ENCODE measurements at places on chromosomes 2 and 18.

GRCh38 chr2:38925982-38926381 is 36.3 kb downstream of the ARHGEF33 start:
- DNase-seq, result no peak

DNA sequence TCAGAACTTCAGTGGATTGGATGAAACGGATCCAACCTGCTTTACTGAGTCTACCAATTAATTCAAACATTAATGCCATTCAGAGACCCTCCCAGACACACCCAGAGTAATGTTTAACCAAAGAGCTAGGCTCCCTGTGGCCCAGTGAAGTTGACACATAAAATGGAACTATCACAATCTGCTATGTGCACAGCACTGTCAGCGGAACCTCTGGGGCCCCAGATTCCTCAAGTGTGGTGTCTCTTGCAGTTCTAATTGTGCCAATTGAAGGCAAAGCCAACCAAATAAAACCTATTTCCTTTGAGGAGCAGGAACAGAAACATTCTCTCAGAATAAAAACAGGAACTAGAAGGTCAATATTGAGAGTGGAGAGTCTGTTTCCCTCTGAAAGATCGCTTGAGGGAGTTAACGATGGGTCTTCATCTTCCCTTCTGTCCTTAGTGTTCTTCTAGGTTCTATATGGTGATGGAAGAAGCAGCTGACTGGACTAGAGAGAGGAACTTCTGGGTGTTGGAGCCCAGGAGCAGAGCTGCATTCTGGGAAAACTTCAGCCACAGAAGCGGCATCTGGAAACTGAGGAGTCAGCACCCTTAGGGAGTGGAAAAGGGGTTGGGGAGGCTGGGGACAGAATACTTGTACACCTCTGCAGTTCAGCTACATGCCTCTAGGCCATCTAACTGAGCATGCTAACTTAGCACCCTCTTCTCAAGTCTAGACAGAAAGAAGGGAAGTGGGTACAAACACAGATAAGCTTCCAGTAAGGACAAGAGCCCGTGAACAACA is 174.4 kb upstream of the FBXO11 start:
- DNase-seq, result no peak

GRCh38 chr2:31580321-31581117 is at the start of gene SRD5A2:
Gene SRD5A2 (minus strand): TSS chr2:31580938. CDS start chr2:31580900, 38 bp downstream.
- DNase-seq, result no peak

- DNase-seq, result no peak
These were observed 199.5 kb downstream of the SETBP1 start for GRCh38 chr18:44880170-44880569.

DNA sequence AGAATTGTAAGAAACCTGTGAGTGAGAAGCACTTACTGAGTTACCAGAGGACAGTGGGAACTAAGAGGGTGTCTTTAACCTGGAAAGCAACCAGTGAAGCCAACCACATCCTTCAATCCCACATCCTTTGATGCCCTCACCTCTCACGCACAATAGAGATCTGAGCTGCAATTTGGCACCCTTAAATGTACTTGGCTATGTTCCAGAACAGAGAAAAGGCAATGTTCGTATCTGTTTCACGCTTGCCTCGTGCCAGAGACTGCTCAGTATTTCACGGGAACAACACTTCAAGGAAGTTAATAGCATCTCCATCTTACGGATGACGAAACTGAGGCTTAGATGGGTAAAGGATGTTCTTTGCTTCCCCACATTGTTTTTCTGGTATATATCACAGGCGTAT is 167.4 kb downstream of the DPP10 start:
- DNase-seq, result no peak

GRCh38 chr2:77328134-77328931 is 193.8 kb downstream of the LRRTM4 start:
- no peak for DNase-seq

DNA sequence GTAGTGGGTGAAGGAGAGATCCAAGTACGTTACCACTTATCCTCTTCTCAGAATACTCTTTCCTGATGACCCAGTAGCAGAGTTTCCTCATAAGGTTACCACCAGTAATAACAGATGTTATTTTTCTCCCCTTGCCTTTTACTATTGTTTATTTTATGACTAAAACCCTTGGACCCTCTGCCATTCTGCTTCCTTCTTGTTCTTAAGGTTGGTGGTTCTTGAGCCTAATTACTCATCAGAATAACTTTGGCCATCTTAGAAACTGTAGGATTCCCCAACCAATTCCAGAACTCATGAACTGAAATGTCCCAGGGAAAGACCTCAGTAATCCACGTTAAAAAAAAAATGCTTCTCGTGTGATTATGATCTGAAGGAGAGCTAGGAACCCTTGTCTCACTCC is 64.9 kb downstream of the CHST9 start:
- no peak for DNase-seq

DNA sequence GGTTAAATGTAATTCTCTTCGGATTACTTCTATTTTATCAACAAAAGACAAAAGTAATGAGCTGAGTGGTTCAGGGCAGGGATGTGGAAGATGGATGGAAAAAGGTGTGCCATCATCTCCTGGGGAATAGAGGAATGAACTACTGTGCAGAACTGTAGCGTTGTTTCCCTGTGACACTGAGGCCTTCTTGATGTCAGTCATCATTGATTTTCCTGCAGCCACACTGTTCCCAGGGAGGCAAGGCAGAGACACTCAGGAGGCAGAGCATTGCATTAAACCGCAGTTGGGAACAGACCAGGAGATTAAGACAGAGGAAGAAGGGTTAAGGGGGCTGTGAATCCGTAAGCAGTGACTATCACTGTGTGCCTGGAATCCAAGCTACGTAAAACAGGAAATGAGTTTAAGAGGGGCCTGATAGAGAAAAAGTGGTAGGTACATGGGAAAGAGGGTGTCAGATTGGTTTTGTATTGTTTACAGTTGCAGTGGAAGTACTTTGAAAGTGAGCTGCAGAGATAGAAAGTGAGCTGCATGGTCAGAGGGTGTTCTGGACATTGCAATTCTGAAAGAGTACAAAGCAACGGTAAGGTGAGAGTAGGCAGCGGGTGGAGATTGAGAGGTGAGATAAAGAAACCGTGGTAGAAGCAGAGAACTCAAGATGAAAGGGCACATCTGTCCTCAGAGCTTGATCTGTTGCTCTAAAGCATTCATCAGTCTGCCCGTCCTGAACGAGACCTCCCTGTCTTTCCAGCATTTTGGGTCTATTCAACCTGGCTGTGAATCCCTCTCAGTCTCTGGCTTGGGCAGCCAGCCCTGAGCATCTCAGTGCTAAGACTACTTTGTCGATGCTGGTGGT is 793.4 kb upstream of the CELF4 start:
- no peak for DNase-seq

- DNase-seq, result no peak
These were observed 86.1 kb downstream of the MSH2 start for GRCh38 chr2:47488870-47489584.
